ENCODE measurements at places on chromosomes 7 and 10. TPM values are rescaled to one million over a fixed set of nuclear protein-coding genes. Genes with fewer than 3 reads are reported as not detected.

IL6 gene
- 40.0 TPM for total RNA-seq

ZNF425 gene
- total RNA-seq: 5.8 TPM

LLCFC1 gene
- total RNA-seq: not detected

PNLIPRP3 gene
- total RNA-seq: 0.09 TPM

PAPOLB gene
- 0.14 TPM for total RNA-seq

SFMBT2 gene
- total RNA-seq: 5.1 TPM

VIPR2 gene
- 0.85 TPM for total RNA-seq

CCL26 gene
- 4.8 TPM for total RNA-seq

KIAA1217 gene
- total RNA-seq: 0.43 TPM

DYNC1I1 gene
- 0.83 TPM for total RNA-seq

ACBD7 gene
- 0.43 TPM for total RNA-seq

GBX1 gene
- total RNA-seq: not detected

CRYGN gene
- total RNA-seq: 0.74 TPM

FAM107B gene
- total RNA-seq: 16.2 TPM

INMT gene
- total RNA-seq: 21.8 TPM

CAV2 gene
- 47.8 TPM for total RNA-seq

UCMA gene
- not detected for total RNA-seq

HGF gene
- total RNA-seq: 462 TPM

NPSR1 gene
- total RNA-seq: not detected

MTG1 gene
- total RNA-seq: 22.5 TPM

C10orf90 gene
- under 0.01 TPM for total RNA-seq

MINPP1 gene
- total RNA-seq: 40.0 TPM

BEND7 gene
- 5.0 TPM for total RNA-seq

ABLIM1 gene
- total RNA-seq: 3.1 TPM

ASB10 gene
- total RNA-seq: not detected

TMEM236 gene
- total RNA-seq: under 0.01 TPM

MIOS gene
- total RNA-seq: 22.8 TPM

ETV1 gene
- total RNA-seq: 9.2 TPM

CNNM1 gene
- 0.09 TPM for total RNA-seq

TEX47 gene
- not detected for total RNA-seq

PEX1 gene
- total RNA-seq: 22.0 TPM

PTF1A gene
- not detected for total RNA-seq

All from smooth muscle cell of bladder (primary cell).